ENCODE measurements at places on chromosomes 3 and 15.

DNA sequence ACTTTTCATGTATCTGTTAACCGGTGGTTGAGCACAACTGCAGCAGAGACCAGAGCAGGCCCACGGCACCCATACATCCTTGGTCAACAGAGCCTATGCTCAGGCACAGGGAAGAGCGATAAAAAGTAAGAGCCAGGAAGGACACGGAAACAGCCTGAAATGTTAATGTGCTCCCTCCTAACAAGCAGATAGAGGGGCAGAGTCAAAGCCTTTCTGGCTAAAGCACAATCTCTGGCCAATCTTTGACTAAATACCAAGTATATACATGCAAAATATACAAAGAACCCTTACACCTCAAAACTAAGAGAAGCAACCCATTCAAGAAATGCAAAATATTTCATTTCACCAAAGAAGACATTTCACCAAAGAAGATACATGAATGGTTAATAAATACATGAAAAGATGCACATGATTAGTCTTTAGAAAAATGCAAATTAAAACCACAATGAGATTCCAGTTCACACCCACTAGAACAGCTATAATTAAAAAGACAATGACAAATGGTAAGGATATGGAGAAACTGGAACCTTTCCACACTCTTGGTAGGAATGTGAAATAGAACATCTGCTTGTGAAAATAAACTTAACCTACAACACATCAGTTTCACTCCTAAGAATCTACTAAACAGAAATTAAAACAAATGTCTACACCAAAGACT is 88.0 kb downstream of the OSBPL10 start:
- DNase-seq: no peak

DNA sequence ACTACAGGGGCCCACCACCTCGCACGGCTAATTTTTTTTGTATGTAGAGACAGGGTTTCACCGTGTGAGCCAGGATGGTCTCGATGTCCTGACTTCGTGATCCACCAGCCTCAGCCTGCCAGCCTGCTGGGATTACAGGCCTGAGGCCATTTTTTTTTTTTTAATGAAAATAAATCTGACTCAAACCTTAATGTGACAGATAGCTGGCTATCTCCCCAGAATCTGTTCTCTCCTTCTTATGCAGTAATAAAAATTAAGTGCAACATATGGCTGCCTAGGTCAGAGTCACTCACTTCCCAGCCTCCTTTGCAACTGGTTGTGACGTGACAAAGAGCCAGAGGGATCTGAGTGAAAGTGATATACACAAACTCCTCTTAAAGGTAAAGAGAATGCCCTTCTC is 53.0 kb downstream of the ZNF148 start:
- no peak for DNase-seq

DNA sequence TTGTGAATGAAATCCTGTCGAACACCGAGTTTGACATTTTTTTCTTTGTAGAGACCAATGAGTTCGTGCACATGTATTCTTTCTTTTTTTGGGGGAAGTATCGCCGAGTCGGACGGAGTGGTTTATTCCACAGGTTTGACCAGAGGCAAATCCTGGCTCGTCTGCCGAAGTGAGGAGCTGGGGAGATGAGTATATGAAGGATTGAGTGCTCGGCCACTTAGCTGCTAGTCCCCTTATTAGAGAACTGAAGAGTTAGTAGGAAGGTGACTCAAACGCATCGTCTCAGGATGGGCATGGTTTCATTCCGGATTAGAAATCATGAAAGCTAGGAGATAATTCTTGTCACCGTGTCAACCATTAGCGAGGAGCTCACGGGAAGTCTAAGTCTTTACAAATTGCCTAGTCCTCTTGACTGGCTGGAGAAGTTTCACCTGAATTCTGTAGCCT is 154.7 kb upstream of the GOLIM4 start:
- DNase-seq: no peak

DNA sequence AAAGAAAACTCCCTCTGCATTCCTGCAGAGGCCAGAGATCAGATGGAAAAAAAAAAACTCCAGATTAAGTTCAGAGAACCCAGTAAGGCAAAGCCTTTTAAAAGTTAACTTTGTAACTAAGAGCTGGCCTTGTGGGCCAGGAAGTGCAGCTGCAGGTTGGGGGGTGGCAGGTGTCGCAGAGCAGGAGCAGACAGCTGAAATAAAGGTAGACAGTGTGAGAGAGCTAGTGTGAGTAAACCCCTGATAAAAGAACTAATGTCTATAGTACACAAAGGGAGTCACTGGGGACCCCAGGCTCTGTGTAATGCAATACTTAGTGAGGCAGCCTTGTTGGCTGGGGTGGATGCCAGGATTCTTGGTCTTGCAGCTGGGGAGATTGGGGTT is 42.1 kb downstream of the PPCDC start:
- DNase-seq: no peak

GRCh38 chr15:77837649-77838025 is 204.9 kb upstream of the LINGO1 start:
- no peak for DNase-seq

GRCh38 chr3:16486201-16486600 is 27.3 kb downstream of the RFTN1 start:
- no peak for DNase-seq

GRCh38 chr3:77620009-77620408 is 580.1 kb downstream of the ROBO2 start:
- DNase-seq: no peak

- DNase-seq: no peak
Measured at GRCh38 chr3:17047162-17047561, 162.4 kb downstream of the PLCL2 start.

- no peak for DNase-seq
Measured at GRCh38 chr15:50055750-50056157, 63.3 kb downstream of the ATP8B4 start.
